Psoas muscle (tissue), 8 donors: ENCODE measurements at places on chromosomes 4 and X. TPM values are rescaled to one million over a fixed set of nuclear protein-coding genes. Genes with fewer than 3 reads are reported as not detected.

TCEAL8 gene
- total RNA-seq: 6.6 TPM

GRCh38 chr4:5280828-5281227, 229.5 kb downstream of the STK32B start:
- no peaks in the 10 kb centered on the region for H3K27me3 ChIP-seq
- H3K36me3 ChIP-seq: no peaks in the 10 kb centered on the region
- H3K4me3 ChIP-seq: no peak overlapping the region
- no peaks in the 10 kb centered on the region for H3K4me1 ChIP-seq
- DNase-seq: no peak

CLTRN gene
- not detected for total RNA-seq

DNA sequence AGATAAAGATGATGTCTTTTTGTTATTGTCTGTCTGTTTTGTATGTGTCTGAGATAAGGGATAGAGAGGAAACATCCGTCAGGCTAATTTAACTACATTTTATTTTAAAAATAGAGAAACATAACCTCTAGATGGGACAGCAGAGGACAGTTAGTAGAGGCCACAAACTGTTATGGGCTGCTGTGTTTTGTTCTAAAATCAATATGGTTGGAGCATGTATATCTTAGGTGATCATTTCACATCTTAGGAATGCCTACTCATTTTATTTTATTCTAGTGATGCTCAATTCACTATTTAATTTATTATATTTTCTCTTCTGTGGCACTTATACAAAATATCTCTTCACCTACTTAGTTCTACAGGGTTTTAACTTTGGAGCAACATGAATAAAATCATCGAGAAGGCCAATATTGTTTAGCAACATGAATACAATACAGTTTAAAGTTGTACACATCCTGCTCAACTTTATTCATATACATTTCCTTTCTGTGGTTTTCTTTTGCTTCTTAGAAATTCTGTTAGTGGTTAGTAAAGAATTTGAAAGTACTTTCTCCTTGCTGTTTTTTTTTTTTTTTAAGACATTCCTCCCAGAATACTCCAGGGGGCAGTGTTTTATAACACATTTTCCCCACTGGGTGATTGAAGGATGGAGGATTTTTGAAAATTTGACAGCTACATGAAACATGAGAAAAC, 392.9 kb downstream of the UNC5C start:
- no peaks in the 10 kb centered on the region for H3K27me3 ChIP-seq
- DNase-seq: no peak
- H3K36me3 ChIP-seq: no peaks in the 10 kb centered on the region
- H3K4me1 ChIP-seq: no peaks in the 10 kb centered on the region

DNA sequence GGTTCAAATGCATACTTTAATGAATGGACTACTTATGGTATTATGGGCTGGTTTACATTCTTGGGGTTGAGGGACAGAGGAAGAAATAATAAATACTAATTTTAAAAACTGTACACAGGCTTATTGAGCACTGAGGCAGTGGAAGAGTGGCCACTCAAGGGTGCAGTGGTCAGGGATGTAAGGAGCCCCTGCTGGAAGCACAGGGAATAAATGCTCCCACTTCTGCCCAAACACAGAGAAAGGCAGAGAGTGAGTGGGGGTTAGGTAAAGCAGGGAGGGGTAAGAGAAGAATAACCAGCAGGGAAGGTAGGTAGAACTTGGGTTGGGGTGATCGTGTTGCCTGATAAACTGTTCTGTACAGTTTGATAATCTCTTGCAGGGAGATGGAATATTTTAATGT, 60.0 kb downstream of the GAB1 start:
- DNase-seq: no peak
- H3K36me3 ChIP-seq: no peaks in the 10 kb centered on the region
- peak overlapping the region; percentile 94 for H3K27ac ChIP-seq
- peaks cover 74% of the 10 kb centered on the region for H3K4me1 ChIP-seq
- H3K27me3 ChIP-seq: no peaks in the 10 kb centered on the region

DNA sequence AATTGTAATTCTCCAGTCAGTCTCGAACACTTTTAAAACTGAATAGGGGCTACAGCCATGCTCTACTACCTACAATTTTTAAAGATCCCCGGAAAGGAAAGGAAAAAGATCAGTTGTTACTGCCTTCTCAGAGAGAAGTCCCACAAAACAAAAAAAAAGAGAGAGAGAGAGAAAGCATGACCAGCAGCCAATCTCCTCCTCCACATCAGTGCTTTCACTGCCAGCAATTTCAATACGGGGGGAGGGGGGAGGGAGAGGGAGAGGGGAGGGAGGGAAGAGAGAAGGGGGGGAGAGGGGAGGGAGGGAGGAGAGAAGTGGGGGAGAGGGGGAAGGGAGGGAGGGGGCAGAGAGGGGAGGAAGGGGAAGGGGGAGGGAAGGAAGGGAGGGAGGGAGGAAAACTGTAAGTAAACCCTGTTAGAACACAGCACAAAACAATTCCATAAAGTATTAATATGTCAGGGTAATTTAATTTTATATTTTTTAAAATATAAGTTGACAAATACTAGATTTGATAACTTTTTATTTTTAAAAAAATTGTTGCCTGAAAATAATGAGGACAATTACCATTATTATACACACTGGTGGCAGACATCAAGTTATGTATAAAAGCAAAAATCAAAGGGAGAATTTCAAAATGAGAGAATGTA, 108.0 kb downstream of the LRBA start:
- no peak overlapping the region for H3K4me3 ChIP-seq
- no peak for DNase-seq
- no peak overlapping the region for H3K27ac ChIP-seq
- H3K4me1 ChIP-seq: no peaks in the 10 kb centered on the region
- H3K27me3 ChIP-seq: no peaks in the 10 kb centered on the region
- H3K36me3 ChIP-seq: no peaks in the 10 kb centered on the region

TEX11 gene
- not detected for total RNA-seq

GRCh38 chr4:175106301-175106700, 188.1 kb downstream of the ADAM29 start:
- H3K27me3 ChIP-seq: no peaks in the 10 kb centered on the region
- no peak overlapping the region for H3K27ac ChIP-seq
- H3K36me3 ChIP-seq: no peaks in the 10 kb centered on the region
- no peak overlapping the region for H3K4me3 ChIP-seq
- DNase-seq: no peak

DNA sequence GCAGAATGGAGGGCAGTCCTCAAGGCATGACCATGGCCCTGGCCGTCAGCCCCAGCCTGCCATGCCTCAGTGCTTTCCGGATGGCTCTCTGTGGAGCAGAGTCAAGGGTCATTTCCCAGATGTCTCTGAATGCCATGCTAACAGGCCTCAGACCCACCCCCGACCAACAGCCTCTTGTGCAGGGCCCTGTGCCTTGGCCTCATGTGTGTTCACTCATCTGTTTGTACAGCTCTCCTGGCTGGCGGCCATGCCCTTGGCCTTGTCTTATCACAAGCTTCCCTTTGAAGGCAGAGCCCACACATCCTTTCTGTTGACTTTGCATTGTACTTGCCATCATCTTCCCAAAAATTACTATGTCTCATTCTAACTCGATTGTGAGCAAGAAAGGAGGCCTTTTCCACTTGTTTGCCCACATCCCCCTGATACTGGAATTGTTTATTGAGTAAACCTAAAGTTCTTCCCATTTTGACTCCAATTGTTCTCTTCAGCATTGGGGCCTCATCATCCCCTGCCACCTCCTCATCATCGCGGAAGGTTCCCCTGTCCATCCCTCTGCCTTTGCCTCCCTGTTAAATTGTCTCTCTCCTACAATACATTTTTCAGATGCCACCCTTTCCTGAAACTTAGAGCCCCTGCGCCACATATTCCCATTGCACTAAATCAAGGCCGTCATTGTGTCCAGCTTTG, 6.3 kb downstream of the CA5B start:
- H3K4me3 ChIP-seq: no peak overlapping the region
- H3K4me1 ChIP-seq: no peaks in the 10 kb centered on the region
- no peaks in the 10 kb centered on the region for H3K27me3 ChIP-seq
- H3K36me3 ChIP-seq: no peaks in the 10 kb centered on the region
- no peak overlapping the region for H3K27ac ChIP-seq

DNA sequence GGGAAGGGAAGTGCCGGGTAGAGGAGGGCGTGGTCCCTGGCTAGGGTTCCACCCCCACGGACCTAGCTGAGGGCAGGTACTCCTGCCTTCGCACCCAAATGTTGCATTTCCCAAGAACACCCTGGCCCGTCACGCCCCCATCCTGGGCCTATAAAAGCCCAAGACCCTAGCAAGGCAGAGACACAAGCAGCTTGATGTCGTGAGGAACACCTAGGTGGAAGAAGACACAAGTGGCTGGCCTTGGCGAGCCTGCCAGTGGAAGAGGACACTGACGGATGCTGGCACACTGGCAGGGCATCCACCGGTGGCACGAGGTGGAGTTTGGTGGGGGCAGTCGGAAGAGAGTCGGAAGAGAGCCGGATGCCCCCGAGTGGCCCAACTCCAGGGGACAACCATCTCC, 244.8 kb upstream of the CTSO start:
- H3K36me3 ChIP-seq: no peaks in the 10 kb centered on the region
- peak; percentile 33 for DNase-seq
- H3K4me1 ChIP-seq: no peaks in the 10 kb centered on the region
- no peaks in the 10 kb centered on the region for H3K27me3 ChIP-seq

NUDT10 gene
- total RNA-seq: 0.22 TPM
